Mesothelial cell of epicardium (in vitro differentiated cells): ENCODE measurements at places on chromosomes 5 and 9. TPM values are rescaled to one million over a fixed set of nuclear protein-coding genes. Genes with fewer than 3 reads are reported as not detected.

Gene SLC1A1
- 3.5 to 4.8 TPM (median 3.9 TPM) in 3 replicates for total RNA-seq

DNA sequence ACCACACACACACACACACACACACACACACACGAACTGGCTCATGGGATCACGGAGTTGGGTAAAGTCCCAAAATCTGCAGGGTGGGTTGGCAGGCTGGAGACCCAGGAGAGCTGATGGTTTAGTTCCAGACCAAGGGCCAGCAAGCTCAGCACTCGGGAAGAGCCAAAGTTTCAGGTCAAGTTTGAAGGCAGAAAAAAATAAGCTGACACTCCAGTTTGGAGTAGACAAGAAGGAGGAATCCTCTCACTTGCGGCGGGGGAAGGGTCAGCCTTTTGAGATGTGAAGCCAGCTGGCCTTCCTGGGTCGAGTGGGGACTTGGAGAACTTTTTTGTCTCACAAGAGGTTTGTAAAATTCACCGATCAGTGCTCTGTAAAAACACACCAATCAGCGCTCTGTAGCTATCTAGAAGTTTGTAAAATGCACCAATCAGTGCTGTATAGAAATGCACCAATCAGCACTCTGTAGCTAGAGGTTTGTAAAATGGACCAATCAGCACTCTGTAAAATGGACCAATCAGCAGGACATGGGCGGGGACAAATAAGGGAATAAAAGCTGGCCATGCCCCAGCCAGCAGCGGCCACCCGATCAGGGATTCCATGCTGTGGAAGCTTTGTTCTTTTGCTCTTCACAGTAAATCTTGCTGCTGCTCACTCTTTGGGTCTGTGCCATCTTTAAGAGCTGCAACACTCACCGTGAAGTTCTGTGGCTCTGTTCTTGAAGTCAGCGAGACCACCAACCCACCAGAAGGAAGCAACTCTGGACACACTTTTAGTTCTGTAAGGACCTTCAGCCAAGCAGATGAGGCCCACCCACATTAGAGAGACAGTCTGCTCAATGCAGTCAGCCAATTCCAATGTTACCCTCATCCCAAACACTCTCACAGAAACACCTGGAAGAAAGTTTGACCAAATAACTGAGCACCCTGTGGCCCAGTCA, 37.8 kb upstream of the UNC5A start:
- peak; percentile 5 for DNase-seq

DNA sequence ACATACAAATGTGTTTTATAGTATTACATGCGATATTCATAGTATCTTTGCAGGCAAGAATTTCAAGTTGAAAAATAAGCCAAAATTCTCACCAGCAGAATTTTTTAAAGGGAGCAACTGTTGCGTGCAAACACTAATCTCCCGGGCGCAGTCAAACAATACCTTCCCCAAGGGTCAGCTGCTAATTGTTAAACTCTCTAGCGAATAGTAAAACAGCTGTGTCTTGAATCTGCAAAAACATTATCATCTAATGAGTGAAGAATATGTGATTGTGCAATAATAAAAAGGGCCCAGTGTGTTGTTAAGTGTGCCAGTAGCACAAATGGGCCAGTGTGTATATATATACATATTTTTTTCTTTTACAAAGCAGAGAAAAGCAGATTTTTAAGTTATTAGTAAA, 131.4 kb downstream of the CCDC192 start:
- no peak for DNase-seq

DNA sequence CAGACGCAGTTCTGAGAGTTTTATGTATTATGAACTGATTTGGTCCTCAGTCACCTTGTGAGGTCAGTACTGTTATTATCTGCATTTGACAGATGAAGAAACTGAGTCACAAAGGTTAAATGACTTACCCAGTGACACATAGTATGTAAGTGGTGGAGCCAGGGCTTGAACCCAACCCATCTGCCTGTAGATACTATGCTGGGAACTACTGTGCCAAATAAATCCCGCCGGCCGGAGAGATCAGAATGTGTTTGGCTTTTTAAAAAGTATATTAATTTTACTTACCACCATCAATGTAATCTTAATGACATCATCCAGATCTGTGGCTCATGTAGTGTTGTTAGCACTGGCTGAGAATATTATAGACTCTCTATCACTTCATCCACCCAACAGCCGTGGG, 80.8 kb downstream of the ZNF618 start:
- no peak for DNase-seq
